SJCRH30 (cell line): ENCODE measurements at places on chromosomes 16 and 17.

- peak; percentile 23 for DNase-seq
Measured at GRCh38 chr16:19555938-19556771, 652 bp downstream of the VPS35L start.

- DNase-seq: peak; percentile 91
Measured at GRCh38 chr17:43661699-43662412, at the start of gene MEOX1. Gene MEOX1, minus strand, starts transcription at chr17:43661922. Its CDS starts 388 bp downstream, at chr17:43661534.

GRCh38 chr17:19729900-19730299, 13.5 kb upstream of the SLC47A2 start:
- no peak for DNase-seq

DNA sequence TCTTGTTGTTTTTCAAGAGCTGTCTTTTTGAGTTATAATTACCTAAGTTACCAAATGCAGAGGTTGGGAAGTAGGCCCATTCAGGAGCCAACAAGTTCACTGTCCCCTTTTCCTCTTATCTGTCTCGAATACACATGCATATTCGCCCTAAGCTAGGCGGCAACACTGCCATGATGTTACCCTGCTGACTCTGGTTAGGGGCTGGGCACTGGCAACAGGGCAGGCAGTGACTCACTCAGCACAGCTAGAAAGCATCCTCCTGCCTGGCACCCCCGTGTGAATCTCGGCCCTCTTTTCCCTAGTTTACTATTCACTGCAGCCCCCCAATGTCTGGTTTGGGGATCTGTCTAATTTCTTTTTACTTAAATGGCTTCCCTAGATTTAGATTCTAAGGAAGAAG, 13.8 kb downstream of the DBF4B start:
- no peak for DNase-seq

DNA sequence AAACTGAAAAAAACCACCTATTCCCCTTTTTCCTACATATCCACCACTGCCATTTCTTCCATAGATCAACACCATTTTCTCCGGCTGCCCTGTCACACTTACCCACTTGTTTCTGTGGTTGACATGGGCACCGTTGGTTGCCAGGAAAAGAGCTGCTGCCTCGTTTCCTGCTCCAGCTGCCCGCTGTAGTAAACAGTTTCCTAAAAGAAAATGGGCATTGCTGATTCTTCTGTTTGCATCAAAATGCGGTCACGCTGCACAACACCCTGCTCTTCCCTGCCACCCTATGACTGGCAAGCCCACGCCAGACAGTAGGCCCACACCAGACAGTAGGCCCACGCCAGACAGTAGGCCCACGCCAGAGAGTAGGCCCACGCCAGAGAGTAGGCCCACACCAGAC, 46.3 kb downstream of the CYB5D2 start:
- DNase-seq: no peak

DNA sequence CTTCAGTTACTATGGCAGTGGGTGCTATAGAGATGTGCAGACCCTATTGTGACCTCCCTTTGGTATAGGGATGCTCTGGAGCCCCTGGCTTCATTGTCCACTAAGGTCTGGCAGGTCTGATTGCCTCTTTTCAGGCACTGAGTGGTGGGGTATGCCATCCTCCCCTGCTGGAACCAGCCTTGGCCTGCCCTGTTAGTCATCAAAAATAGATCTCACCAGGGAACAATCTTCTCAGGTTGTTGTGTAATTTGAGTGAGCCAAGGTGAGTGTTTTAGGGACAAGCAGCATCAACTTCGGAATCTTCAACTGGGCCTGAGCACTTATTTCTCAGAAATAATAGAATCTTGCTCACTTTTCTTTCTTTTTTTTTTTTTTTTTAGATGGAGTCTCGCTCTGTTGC, 19.6 kb downstream of the HMOX2 start:
- no peak for DNase-seq

GRCh38 chr16:79452671-79453070, 147.9 kb downstream of the MAF start:
- no peak for DNase-seq
